GM23338 (cell line): ENCODE measurements at places on chromosomes 3 and 15.

GRCh38 chr15:78363381-78363734, 23.2 kb downstream of the CRABP1 start:
- no peak for DNase-seq

DNA sequence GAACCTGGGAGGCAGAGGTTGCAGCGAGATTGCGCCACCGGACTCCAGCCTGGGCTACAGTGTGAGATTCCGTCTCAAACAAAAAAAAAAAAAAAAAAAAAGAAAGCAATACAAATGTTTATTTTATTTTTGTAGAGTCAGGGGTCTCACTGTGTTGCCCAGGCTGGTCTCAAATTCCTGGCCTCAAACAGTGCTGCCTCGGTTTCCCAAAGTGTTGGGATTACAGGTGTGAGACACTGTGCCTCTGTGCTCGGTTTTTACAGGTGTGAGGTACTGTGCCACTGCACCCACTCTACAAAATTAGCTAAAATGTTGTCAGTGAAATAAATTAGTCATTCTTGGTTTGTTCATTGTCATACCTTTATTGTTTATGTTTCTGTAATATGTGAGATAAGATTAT, 5.5 kb downstream of the PIAS1 start:
- no peak for DNase-seq

GRCh38 chr3:72582211-72582878, 265.9 kb downstream of the SHQ1 start:
- DNase-seq = peak; percentile 86

DNA sequence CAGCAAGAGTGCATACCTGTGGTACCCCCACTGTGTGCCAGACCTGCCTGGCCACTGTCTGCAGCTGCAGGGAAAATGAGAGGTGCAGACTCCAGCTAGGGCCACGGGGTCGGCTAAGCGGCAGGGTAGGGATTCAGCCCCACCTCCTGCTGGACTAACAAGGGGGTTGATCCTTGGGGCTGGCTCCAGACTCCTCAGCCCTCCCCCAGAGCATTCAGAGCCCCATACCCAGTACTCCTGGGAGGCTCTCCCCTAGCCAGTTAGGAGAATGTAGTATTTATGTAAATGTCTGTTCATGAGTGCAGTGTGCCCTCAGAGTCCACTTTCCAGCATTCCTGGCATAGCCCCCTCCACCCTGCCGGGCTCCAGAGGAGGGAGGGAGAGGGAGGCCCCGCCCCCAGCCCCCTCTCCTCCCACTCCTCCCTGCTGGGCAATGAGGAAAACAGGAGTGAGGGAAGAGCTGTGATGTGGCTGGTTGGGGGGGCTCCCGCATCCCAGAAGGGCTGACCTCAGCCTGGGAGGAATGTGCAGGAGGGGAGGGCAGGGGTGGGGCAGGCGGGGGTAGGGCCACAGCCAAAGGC, 4.5 kb upstream of the SEMA3B start:
- DNase-seq = no peak

DNA sequence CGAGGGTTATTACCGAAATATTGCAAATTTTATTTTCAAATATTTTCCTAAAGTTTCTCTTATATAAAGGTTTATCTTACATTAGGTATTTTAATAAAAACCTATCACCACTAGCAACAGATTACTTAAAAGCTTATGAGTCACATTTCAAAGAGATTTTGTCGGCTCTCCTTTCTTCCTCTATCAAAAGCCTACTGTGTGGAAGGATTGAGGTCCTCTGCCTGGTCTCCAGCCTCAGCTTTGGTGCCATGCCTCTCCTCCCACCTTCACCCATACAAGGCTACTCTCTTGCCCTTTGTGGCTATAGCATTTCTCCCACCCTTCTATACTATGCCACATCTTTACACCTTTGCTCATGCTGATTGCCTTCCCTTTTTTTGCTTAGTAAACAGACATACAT, 199.3 kb downstream of the TNIK start:
- no peak for DNase-seq
